ENCODE measurements at places on chromosomes 11 and 22. TPM values are rescaled to one million over a fixed set of nuclear protein-coding genes. Genes with fewer than 3 reads are reported as not detected.

Gene OR8J1
- not detected for total RNA-seq

Gene CRACR2B
- 4.5 TPM for total RNA-seq

Gene TMEM132A
- total RNA-seq: 8.7 TPM

GRCh38 chr22:23276656-23277582 is 96.6 kb downstream of the BCR start:
- no peak overlapping the region for H3K4me3 ChIP-seq
- DNase-seq: peak; percentile 25
- peaks cover 24% of the 10 kb centered on the region for H3K4me1 ChIP-seq
- H3K27ac ChIP-seq: no peak overlapping the region
- H3K36me3 ChIP-seq: peaks cover 14% of the 10 kb centered on the region
- peaks cover 2% of the 10 kb centered on the region for H3K27me3 ChIP-seq

Gene ART1
- not detected for total RNA-seq

Gene RAB30
- 160 TPM for total RNA-seq

- H3K4me1 ChIP-seq: no peaks in the 10 kb centered on the region
- peaks cover 74% of the 10 kb centered on the region for H3K27me3 ChIP-seq
- no peaks in the 10 kb centered on the region for H3K36me3 ChIP-seq
- no peak overlapping the region for H3K27ac ChIP-seq
- no peak overlapping the region for H3K4me3 ChIP-seq
Observed at GRCh38 chr22:36818010-36818642, 1.3 kb upstream of the PVALB start.

- no peak overlapping the region for H3K27ac ChIP-seq
- no peak overlapping the region for H3K4me3 ChIP-seq
- H3K4me1 ChIP-seq: no peaks in the 10 kb centered on the region
- no peaks in the 10 kb centered on the region for H3K27me3 ChIP-seq
Observed at GRCh38 chr22:44159221-44159620, 21.5 kb upstream of the PARVG start.

Gene PLAAT5
- not detected for total RNA-seq

GRCh38 chr11:119764108-119764868 is 35.3 kb upstream of the NECTIN1 start:
- H3K27ac ChIP-seq: no peak overlapping the region
- H3K4me1 ChIP-seq: no peaks in the 10 kb centered on the region
- H3K27me3 ChIP-seq: peaks cover 16% of the 10 kb centered on the region
- DNase-seq: no peak
- no peak overlapping the region for H3K4me3 ChIP-seq

DNA sequence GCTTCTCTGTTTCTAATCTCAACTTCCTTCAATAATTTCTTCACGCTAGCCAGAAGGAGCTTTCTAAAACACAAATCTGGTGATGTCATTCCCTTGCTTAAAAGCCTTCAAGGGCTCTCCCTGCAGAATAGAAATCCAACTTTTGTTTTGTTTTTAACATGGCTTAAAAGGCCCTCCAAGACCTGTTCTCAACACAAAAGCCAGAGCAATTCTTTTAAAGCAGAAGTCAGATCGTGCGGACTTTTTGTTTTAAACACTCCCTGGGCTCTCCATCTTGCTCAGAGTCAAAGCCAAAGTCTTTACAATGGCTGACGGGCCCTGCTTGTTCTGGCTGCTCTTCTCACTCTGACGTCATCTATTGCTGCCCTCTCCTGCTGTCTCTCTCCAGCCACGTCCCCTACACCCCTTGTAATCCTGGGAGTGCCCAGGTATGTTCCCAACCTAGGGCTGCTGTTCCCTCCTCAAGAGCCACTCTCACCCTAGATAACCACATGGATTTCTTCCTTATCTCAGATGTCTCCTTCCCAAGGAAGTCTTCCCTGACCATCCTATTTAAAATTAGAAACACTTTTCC is 22.5 kb downstream of the TECTA start:
- no peaks in the 10 kb centered on the region for H3K4me1 ChIP-seq
- DNase-seq: no peak
- no peaks in the 10 kb centered on the region for H3K36me3 ChIP-seq
- H3K4me3 ChIP-seq: no peak overlapping the region
- no peak overlapping the region for H3K27ac ChIP-seq

GRCh38 chr22:37484480-37485394 is 1.4 kb downstream of the MFNG start:
- peak overlapping the region; percentile 93 for H3K4me3 ChIP-seq
- H3K27ac ChIP-seq: peak overlapping the region; percentile 94
- peaks cover 49% of the 10 kb centered on the region for H3K4me1 ChIP-seq
- peak; percentile 59 for DNase-seq
- H3K36me3 ChIP-seq: peaks cover 38% of the 10 kb centered on the region
- no peaks in the 10 kb centered on the region for H3K27me3 ChIP-seq

DNA sequence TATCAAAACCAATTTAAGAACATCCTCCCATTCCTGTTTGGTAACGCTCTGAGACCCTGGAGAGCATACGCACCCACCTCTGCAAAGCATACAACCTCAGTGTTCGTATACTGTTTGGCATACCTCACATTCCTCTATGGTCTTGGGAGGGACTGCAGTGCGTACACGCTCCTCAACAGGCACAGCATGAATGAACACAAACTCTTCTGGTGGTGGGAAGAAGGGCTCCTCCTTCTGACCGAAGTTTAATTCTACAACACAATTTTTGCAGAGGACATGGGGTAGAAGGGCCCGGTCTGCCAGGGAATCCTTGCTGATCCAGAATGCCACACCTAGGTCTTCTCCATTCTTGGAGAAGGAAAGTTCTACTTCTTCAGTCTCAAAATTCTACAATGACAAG is 5.3 kb downstream of the HNRNPUL2 start:
- H3K4me3 ChIP-seq: no peak overlapping the region
- H3K27me3 ChIP-seq: no peaks in the 10 kb centered on the region
- H3K4me1 ChIP-seq: peaks cover 36% of the 10 kb centered on the region
- peaks cover 93% of the 10 kb centered on the region for H3K36me3 ChIP-seq
- H3K27ac ChIP-seq: peak overlapping the region; percentile 35
- no peak for DNase-seq

DNA sequence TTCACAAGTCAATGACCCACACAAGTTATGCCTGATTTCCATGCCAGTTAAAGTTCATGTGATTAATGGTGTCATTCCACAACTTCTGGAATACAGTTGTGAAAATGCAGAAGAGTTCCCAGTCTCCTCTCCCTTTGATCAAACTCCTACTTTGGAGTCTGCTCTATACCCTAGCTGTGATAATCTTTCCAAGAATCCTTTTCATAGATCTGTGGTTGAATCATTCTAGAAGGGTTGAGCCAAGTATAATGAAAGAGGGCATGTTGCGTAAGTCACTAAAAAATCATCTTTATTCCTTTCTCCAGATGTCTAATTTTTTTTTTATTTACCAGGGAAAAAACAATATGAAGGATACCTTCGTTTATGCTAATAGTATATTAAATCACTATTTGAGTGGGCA is 89.7 kb upstream of the CARD18 start:
- DNase-seq: no peak
- no peaks in the 10 kb centered on the region for H3K4me1 ChIP-seq
- H3K4me3 ChIP-seq: no peak overlapping the region
- no peaks in the 10 kb centered on the region for H3K36me3 ChIP-seq
- no peaks in the 10 kb centered on the region for H3K27me3 ChIP-seq
- no peak overlapping the region for H3K27ac ChIP-seq

Gene C11orf16
- not detected for total RNA-seq

DNA sequence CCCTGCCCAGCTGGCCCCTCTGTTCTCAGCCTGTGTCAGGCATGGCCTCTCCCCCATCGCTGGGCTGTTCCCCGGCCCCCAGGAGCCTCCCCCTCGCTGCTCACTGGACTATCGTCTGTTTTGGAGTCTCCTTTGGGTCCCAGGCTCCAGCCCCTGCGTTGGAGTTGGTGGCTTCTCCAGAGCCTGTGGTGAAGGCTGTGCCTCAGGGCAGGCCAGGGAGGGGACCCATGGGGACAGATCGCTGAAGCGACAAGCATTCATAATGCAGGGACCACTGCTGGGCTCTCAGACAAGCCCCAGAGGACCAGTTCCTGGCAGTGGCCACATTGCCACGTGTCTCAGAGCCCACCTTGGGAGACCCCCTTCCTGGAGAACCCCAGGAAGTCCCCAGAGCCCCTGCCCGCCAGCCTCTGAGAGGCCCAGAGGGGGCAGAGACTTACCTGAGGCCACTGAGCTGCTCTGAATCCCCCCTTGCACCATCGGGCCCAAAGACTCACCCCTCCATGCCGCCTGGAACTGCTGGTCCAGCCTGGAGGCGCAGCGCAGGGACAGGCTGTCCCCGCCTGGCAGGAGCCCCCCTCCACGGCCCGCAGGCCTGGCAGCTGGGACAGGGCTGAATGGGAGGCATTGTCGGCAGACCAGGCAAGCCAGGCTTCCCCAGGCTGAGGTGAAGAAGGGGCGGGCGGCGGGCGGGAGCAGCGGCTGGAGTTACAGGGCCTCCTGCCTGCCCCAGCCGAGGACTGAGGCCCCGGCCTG is at the start of gene CHADL:
Gene CHADL, minus strand, starts transcription at position 555 of the 756 bp plus-strand sequence. Its CDS starts 50 bp downstream, at position 505.
- no peak within 1 kb of the TSS for H3K27ac ChIP-seq
- DNase-seq: no peak
- H3K4me3 ChIP-seq: no peak within 1 kb of the TSS
- H3K4me1 ChIP-seq: peaks cover 8% of the 10 kb centered on the region
- no peaks in the 10 kb centered on the region for H3K27me3 ChIP-seq

- peak overlapping the region; percentile 73 for H3K27ac ChIP-seq
- H3K27me3 ChIP-seq: peaks cover 4% of the 10 kb centered on the region
- H3K4me1 ChIP-seq: peaks cover 46% of the 10 kb centered on the region
- H3K4me3 ChIP-seq: no peak overlapping the region
Observed at GRCh38 chr11:60989093-60989650, 17.7 kb downstream of the CD6 start.

Gene XKR3
- total RNA-seq: 0.13 TPM

GRCh38 chr11:117484156-117484555 is 156.5 kb downstream of the CEP164 start:
- DNase-seq: no peak
- H3K36me3 ChIP-seq: no peaks in the 10 kb centered on the region
- no peaks in the 10 kb centered on the region for H3K4me1 ChIP-seq
- H3K4me3 ChIP-seq: no peak overlapping the region
- no peak overlapping the region for H3K27ac ChIP-seq
- H3K27me3 ChIP-seq: peaks cover 13% of the 10 kb centered on the region

Data from activated B cell treated with CpG ODN at 0.5 μM for 24 hours (primary cell).